ENCODE measurements at places on chromosomes 5 and 9.

DNA sequence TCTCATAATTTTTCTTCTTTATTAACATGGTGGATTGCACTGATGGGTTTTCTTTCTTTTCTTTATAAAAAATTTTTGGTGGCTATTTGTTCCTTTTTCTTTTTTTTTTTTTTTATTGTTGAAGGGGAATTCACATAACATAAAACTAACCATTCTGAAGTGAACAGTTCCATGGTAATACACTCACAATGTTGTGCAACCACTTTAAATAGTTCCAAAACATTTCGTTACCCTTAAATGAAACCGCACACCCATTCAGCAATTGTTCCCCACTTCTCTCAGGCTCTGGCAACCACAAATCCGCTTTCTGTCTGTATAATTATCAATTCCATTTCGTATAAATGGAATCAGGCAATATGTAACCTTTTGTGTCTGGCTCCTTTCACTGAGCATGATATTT lies 11.7 kb upstream of the SETX start:
- no peak for DNase-seq

DNA sequence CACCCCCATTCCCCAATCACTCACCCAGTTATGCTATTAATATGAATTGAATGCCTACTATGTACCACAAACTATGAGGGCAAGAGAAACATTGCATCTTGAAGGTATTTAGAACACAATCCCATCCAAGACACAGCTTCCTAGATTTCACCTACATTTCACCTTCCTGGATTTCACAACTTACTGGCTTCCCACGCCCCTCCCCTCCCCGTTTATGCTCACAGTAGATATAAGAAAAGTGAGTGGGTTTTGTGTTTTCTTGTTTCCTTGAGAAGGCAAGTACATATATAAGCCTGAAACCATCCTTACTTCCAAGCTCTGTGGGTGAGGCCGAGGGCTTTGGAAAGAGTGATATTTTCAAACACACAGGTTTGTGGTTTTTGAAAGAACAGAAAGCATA lies 465.0 kb downstream of the BNC2 start:
- no peak for DNase-seq

DNA sequence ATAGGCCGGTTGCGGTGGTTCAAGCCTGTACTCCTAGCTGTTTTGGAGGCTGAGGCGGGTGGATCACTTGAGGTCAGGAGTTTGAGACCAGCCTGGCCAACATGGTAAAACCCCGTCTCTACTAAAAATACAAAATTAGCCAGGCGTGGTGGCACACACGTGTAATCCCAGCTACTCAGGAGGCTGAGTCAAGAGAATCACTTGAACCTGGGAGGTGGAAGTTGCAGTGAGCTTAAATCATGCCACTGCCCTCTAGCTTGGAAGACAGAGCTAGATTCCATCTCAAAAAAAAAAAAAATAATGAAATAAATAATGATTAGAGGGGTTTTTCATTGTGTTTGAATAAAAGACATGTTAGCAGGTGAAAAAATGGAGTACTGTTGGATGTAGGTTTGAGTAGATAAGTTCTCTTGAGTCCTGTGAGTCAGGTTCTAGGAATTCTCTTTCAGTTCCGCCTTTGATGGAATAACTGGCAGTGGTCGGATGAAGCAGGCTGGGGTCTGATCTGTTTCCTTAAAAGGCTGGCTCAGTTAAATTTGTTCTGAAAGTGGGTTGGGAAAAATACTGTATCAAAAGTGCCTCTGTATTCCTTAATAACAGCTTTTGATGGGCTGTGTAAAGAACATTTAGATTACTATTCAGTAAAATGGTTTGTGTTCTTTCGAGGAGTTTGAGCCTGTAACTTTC lies 73.2 kb downstream of the AOPEP start:
- peak; percentile 87 for DNase-seq

DNA sequence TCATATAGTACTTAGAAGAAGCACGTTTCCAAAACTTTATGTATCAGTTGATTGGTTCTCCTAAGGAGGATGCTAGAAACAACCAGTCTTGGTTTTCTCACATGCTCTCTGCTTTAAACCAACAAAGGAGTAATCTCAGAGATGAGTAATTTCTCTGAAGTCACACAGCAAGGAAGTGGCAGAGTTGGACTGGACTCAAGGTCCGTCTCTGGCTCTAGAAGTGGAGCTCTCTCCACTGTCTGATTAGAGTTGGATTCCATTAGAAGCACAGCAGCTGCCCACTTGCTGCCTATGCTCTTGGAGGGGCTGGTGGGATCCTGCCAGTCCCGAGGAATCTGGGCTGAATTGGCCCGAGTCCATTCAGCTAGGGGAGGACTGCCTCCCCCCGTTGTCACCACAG lies 21.0 kb downstream of the RALGPS1 start:
- DNase-seq: no peak

- no peak for DNase-seq
Observed at GRCh38 chr5:108700930-108701329, 46.8 kb upstream of the FER start.

DNA sequence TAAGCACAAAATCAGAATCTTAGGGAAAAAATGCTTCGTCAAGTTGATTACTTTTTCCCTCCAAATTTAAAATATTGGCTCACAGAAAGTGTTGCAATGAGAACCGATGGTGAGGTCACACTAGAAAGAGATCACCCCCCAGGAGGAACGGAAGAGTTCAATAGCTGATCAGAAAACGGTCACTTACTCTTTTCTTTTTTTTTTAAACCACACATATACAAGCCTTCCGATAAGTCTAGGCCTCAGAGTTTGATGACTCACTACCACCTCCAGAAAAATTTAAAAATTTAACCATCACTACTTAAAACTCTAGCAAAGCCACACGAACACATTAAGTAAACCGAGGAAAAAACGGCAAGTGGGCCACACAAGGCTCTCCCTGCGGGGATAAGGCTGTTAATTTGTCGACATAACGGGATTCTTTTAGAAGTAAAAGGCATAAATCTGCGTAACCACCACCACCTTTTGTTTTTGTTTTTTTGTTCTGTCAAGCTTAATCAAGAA lies 1.2 kb downstream of the SURF4 start:
- DNase-seq: peak; percentile 49

GRCh38 chr9:755454-756381 lies 85.8 kb upstream of the DMRT1 start:
- peak; percentile 98 for DNase-seq

GRCh38 chr5:175883506-175883905 lies 12.1 kb downstream of the CPLX2 start:
- no peak for DNase-seq

DNA sequence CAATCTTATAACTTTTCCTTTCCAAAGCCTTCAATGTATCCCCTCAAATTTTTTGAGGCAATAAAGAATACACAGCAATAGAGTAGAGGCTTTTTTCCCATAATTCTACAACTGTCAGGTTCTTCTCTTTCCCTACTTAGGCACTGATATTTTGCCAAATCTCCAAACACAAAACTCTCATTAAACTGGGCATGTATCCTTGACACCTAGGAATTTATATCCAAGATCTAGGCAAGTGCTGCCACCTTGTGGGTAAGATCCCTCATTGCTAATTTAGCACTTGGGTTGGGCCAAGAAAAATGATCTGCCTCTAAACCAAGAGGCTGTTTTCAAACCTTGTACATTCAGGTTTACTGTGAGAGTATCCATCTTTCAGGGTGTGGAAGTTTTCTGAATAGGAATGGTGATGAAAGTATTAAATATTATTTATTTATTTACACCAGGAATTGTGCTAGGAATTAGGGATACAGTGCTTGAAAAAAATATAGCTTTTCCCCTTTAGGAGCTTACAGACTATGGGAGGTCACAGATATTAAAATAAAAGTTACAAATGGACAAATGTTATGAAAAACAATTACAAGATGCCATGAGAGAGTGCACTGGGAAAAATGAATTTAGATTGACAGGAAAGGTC lies 17.6 kb downstream of the TSTD2 start:
- DNase-seq: peak; percentile 44

DNA sequence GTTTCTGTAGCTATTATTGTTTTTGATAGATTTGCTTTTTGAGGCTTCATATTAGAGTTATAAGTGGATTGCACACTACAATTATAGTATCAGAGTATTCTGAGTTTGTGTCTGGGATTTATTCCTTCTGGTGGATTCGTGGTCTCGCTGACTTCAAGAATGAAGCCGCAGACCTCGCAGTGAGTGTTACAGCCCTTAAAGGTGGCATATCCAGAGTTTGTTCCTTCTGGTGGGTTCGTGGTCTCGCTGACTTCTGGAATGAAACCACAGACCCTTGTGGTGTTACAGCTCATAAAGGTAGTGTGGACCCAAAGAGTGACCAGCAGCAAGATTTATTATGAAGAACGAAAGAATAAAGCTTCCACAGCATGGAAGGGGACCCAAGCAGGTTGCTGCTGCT lies 6.9 kb upstream of the EMB start:
- DNase-seq: no peak

- DNase-seq: no peak
Observed at GRCh38 chr9:1455766-1456165, 405.6 kb downstream of the DMRT2 start.

GRCh38 chr5:125325488-125326149 lies 579.2 kb upstream of the ZNF608 start:
- no peak for DNase-seq

- DNase-seq: peak; percentile 61
Observed at GRCh38 chr9:1231998-1232919, 182.1 kb downstream of the DMRT2 start.

DNA sequence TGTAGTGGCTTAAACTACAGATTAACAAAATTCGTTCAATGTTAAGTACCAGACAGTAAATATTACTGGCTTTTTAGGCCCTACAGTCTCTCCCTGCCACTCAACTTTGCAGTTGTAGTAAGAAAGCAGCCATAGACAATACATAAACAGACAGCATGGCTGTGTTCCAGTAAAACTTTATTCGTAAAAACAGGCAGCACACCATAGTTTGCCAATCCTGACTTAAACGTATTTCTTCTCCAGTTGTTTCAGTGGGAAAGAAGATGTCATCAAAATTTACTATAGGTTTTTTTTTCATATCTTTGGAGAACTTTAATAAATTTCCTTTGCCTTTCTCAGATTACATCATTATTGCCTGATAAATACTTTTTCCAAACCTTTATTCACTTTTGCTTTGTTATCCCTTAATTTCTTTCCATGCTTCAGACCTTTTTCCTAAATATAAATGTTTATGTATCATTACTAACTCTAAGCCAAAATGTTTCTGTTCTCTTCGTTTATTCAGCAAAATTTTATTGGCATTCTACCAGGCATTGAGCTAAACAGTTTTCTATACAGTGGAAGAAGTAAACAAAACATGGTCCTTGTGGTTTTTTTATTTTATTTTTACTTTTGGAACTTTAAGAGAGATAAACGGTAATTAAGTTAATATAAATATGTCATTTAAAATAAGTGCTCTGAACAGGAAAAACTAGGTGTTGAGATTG lies 64.5 kb downstream of the SLF1 start:
- DNase-seq: no peak

DNA sequence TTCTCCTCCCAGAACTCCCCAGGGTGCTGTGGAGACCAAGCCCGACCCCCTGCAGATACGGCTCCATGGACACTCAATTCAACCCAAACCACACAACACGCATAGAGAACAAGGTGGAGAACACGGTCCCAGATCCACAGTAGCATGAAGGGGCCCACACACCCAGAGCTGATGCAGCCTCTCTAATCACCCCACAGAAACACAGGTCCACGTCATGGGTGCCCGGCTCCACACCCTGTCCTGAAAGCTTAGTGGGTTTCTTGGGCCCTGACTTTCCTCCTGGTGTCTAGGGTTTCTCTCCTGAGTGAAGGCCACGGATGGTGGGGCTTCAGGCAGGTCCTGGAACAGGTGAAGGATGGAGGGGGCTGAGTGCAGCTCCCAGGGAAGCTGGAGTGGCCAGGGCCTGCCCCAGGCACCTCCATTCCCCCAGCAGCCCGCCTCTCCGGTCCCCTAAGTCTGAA lies 1.5 kb upstream of the SLC23A1 start:
- no peak for DNase-seq

- DNase-seq: peak; percentile 94
Observed at GRCh38 chr5:10479154-10479721, 37.6 kb downstream of the ROPN1L start.

DNA sequence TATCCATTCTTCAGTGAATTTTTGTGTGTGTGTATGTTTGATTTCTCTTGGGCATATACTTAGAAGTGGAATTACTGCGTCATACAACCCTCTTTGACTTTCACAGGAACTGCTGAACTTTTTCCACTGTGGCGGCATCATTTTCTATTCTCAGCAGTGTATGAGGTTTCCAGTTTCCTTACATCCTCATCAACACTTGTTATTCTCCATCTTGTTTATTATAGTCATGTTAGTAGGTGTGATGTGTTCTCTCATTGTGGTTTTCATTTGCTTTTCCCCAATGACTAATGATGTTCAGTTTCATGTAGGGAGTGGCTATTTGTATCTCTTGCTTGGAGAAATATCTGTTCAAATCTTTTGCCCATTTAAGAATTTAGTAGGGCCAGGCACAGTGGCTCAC lies 2.6 kb downstream of the ZNF79 start:
- no peak for DNase-seq

DNA sequence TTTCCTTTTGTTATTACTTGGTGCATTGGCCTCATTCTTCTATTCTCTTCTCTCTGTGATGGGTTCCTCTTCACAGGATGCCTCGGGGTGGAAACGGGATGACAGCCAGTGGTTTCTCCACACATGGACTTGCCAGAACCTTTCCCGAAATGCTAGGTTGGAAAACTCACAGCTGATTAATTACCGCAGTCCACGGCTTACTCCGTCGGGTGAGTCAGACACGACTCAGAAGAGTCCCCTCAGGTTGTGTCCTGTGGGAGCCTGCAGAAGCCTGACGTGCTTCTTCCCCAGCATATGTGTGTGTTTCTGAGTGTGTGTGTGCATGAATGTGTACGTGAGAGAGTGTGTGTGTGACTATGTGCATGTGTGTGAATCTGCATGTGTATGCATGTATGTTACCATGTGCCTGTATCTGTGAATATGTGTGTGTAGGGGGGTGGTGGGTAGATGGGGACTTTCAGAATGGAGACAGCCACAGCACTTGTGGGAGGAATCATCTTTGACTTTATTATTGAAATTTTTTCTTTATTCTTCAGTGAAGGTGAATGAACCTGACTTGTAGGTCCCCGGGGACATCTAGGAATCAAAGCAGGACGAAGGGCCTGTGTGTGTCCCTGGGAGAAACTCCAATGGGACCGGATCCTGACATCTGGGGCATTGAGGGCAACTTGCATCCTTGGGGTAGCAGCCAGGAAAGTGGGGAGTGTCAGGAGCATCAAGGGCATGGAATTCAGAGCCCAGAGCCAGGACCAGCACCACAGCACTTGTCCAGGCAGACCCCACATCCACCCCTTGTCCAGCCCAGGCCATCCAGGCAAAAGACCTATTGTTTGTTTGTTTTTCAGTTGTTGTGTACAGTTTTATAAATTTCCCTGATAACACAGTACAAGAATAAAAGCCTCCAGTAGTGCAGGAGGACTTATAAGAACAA lies 21.9 kb upstream of the MED10 start:
- DNase-seq: peak; percentile 73

DNA sequence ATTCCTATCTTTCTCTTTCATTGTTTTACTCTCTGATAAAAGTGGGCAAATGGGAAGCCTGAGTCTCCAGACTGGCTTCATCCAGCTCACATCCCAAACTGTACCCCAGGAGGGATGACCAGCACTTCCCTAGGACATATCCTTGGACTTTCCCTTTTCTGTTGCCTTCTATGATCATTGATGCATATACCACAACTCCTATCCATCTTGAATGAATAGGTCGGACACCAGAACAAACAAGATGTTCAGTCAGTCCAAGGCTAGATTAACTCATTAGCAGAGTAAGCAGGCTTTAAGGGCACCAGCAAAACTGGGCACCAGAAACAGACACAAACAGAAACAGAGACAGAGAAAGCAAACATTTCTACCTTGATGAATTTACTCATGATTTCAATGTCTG lies 159.1 kb upstream of the RGMB start:
- DNase-seq: no peak

Measured in HT1080 (cell line).